ENCODE measurements at places on chromosomes 3 and 15.
A peak's percentile ranks its signal among the peaks of the same experiment; 100 is the strongest.

- DNase-seq: peak; percentile 24
Measured at GRCh38 chr15:32774022-32774421, 56.2 kb downstream of the GREM1 start.

- no peak for DNase-seq
Measured at GRCh38 chr3:186273586-186273985, 88.4 kb downstream of the DGKG start.

- no peak for DNase-seq
Measured at GRCh38 chr3:184059424-184059823, 6.6 kb downstream of the HTR3C start.

- DNase-seq: no peak
Measured at GRCh38 chr15:76253691-76254473, 57.4 kb downstream of the ETFA start.

- DNase-seq: no peak
Measured at GRCh38 chr3:131402391-131403039, 20.9 kb downstream of the NUDT16 start.

- DNase-seq: no peak
Measured at GRCh38 chr3:6172871-6173642, 687.9 kb upstream of the GRM7 start.

DNA sequence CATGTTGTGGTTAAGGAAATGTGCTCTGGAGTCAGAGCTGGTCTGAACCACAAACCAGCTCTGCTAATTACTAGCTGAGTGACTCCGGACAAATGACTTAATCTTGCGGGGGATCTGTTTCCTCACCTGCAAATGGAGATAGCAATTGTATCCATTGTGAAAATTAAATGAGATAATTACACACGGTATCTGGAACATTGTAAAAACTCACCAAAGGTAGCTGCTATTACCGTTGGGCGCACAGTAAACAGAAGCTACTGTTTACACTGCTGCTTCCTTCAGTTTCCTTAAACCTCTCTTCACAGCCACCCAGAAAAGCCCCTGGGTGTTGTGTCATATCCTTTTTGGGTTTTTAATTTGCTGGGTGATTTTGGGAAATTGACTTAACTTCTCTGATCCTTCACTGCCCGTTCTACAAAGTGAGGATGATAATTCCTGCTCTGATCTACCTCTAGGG is 107.8 kb downstream of the MEGF11 start:
- DNase-seq: no peak

GRCh38 chr3:9390265-9390888 is 7.0 kb upstream of the SETD5 start:
- no peak for DNase-seq

DNA sequence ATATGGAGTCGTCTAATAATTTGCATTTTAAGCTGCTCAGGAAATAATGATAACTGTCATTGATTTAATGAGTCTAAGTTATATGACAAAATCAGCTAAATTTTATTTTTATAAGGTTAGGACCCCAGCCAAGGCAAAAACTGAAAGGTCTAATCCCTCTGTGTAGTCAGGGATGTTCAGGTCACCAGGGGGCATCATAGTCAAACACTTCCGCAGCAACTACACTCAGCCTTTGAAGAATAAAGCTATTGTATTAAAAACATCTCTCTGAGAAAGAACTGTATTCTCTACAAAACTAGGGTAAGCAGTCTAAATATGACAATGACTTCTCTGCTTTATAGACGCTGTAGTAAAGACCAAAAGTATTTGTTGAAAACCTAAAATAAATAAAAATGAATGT is 15.0 kb downstream of the INTS14 start:
- DNase-seq: no peak

GRCh38 chr3:12473511-12473910 is 10.8 kb upstream of the TSEN2 start:
- no peak for DNase-seq

DNA sequence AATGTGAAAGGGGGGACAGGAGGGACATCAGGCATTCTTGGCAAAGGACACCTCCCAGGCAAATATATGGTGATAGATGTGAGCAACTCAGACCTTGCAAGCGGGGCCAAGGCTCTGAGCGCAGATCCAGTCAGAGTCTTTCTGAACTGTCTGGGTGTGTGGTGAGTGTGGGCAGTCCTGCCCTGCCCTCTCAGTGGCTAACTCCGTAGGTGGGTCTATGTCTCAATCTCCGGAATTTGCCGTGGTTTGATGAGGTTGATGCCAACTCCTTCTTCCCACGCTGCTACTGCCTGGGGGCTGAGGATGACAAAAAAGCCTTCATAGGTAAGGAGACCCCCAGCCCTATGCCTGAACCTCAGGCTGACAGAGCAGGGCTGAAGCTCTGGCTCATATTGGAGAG is 7.4 kb downstream of the TTLL3 start:
- DNase-seq: no peak

- no peak for DNase-seq
Measured at GRCh38 chr15:94704421-94704820, 473.1 kb downstream of the MCTP2 start.

- DNase-seq: no peak
Measured at GRCh38 chr3:187104933-187105332, 34.4 kb downstream of the RPL39L start.

DNA sequence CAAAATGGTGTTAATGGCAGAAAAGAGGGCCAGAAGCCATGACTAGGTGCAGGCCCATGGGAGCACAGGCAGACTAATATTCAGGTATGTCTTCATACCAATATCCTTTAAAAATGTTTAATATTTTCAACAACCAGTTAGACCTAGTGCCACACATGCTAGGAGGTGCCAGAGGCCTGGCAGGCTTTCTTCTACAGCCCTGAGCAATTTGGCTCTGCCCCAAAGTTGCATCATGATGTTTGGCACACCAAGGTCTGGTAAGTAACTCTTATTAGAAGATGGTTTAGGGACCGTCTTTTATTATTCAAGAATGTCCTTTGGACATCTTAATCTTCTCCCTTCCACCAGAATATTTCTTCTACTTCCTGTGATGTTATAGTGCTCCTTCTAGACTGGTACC is 34.8 kb downstream of the MITF start:
- no peak for DNase-seq

GRCh38 chr15:59685737-59686297 is 3.3 kb downstream of the BNIP2 start:
- no peak for DNase-seq

DNA sequence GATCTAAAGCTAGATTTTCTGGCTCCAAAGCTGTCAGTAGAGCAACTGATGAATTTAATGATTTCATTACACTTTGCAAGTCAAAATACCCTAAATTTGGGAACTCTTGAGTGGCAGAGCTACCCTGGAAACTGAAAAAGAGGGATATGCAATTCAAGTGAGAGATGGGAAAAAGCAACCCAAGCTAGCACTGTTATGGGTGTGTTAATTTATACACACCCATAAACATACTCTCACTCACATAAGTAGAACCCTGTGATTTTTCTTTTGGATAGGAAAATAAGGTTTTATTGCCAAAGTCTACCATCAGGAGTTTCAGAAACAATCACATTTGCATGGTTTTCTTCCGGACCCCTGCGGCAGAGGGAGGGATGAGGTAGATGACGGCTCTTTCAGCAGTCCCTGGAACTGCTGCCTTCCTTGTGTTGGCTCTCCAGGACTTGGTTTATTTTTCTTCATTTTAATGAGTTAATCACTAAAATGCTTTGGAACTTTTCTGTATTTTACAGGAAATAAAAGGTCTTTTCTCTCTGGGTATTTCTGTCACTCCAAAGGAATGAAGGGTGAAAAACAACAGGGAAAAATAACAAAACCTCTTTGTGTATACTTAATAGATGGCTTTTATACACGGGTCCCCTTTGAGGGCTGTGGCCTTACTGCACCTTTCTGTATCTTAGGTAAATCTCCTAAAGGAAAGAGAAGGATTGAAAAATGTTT is 63.8 kb downstream of the TTC23 start:
- DNase-seq: no peak

- no peak for DNase-seq
Measured at GRCh38 chr15:36039996-36040572, 494.1 kb upstream of the DPH6 start.

DNA sequence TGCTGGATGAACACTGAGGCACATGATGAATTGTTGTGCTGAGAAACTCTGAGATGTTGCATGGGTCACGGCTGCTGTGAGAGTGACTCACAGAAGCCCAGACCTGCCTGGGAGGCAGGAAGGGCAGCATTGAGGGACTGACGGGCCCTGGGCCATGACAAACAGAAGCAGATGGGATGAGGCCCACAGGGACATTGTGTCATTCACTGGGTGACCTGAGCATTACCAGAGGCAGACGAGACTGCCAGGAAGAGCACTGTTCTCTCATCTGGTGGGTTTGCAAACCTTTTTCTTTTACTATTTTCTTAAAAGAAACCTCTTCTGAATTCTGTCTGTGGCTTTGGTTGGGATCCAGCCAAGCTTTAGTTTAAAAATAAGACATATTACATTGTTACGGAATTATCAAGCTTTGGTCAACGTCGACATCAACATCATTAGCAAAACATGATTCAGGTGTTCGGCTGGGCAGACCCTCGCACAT is 67.8 kb downstream of the BDH1 start:
- peak; percentile 43 for DNase-seq

GRCh38 chr3:180827171-180827570 is 85.3 kb upstream of the FXR1 start:
- DNase-seq: no peak

GRCh38 chr15:99749386-99749785 is 16.1 kb upstream of the LYSMD4 start:
- DNase-seq: no peak

- no peak for DNase-seq
Measured at GRCh38 chr3:45488591-45488990, 100.2 kb downstream of the LARS2 start.

- peak; percentile 22 for DNase-seq
Measured at GRCh38 chr3:183698318-183698751, 738 bp downstream of the YEATS2 start.

- no peak for DNase-seq
Measured at GRCh38 chr3:25849641-25850385, 59.9 kb downstream of the OXSM start.

DNA sequence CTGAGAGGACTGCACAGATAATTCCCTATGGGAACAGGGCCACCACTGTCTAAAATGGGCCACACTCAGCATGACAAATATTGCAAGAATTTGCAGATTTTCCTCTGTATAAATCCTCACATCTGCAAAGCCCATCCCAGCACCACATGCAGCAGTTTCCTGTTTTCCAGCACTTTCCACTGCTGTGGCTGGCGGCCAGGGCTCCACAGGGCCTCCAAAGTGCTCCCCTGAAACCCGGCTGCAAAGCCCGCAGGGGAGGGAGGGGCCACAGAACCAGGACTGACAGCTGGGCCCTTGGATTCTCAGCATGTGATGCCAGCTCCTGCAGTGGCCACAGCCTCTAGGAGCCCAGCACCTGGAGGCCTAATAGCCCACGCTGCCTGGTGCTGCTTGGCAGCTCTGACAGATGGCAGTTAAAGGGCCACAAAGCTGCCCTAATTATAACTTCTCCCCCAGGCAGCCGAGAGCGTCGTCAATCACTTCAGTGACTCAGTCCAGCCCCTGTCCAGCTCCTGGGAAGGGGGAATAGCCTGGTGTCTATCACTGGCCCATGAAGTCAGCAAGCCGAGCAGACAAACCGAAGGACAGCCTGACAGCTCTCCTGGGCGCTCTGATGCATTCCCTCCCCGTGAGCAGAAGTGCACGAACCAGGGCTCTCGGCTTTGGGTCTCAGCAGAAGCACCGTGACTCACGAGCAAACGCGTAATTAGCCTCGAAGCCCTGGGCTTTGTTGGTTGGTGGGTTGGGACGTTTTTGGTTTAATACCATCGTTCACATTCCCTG is 4.7 kb downstream of the LRRC15 start:
- DNase-seq: no peak

GRCh38 chr15:69489073-69489571 is 36.5 kb downstream of the RPLP1 start:
- no peak for DNase-seq

GRCh38 chr3:15682561-15683185 is 81.1 kb downstream of the BTD start:
- DNase-seq: no peak

DNA sequence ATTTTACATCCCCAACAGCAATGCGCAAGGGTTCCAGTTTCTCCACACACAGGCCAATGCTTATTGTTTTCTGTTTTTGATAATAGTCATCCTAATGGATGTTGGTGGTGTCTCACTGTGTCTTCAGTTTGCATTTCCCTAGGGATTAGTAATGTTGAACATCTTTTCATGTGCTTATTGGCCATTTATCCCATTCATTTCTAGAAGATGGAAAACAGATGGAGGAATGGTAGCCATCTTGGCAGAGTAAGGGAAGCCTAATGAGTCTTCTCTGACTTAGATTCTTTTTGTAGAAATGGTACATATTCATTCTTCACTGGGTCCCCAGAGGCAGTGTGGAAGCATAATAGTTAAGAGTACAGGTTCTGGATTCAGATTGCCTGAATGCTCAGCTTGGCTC is 46.8 kb upstream of the SRGAP3 start:
- no peak for DNase-seq

DNA sequence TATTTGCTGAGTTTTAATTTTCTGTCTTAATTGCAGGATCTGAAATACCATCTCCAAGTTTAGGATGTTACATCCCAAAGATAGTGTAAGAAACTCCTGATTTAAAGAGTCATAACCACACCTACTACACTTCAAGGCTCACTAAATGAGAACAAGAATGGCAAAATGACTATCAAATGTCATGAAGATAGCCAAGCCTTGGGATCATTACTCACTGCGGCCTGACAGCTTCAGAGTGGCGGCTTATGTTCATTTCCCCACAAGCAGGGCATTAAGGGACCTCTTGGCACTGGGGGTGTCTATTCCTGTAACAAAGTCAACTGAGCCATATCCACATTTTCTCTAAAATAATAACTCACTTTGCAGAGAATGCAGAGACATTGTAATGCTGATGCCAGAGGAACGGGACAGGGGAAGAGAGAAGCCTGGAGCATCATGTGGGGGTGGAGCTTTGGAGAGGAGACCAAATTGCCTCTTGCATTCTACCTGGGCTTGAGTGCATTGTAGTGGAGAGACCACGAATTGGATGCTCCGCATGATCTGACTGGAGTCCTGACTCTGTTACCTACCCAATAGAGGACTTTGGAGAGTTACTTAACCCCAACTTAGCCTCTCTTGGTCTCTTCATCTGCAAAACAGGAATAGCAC is 219.2 kb downstream of the OPA1 start:
- no peak for DNase-seq

DNA sequence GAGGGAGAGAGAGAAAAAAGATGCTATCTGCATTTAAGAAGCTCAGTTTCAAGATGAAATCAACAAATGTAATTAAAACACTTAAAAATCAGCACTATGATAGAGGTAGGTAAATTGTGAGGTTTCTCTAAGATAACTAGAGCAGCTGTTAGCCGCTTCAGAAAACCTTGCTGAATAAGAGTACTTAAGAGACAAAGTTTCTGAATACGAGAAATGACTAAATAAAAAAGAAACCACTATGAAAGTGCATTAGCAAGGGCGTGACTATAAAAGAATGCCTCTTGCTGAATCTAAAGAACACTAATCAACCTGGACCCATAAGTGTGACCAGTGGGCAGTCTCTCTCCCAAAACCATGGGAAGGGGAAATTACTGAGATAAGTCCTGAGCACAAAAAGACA is 41.8 kb downstream of the IQCB1 start:
- no peak for DNase-seq
